Endodermal cell (in vitro differentiated cells): ENCODE measurements at places on chromosomes 7 and 10. TPM values are rescaled to one million over a fixed set of nuclear protein-coding genes. Genes with fewer than 3 reads are reported as not detected.

The MKX gene
- 0.20 and 0.55 TPM in 2 replicates for total RNA-seq

The CYP2C19 gene
- total RNA-seq = 0.22 TPM in 1 of 2 replicates, not detected in the other

GRCh38 chr10:26567351-26567721, 129.2 kb downstream of the APBB1IP start:
- DNase-seq = no peak

GRCh38 chr7:19585761-19586160, 123.1 kb downstream of the POLR1F start:
- DNase-seq = no peak
